ENCODE measurements at places on chromosomes 3 and 15.

- DNase-seq: no peak
Measured at GRCh38 chr15:96869122-96869521, 538.6 kb downstream of the NR2F2 start.

GRCh38 chr3:49511639-49512038 is 41.6 kb downstream of the DAG1 start:
- DNase-seq: no peak

GRCh38 chr3:139227165-139227564 is 116.7 kb upstream of the MRPS22 start:
- DNase-seq: no peak

GRCh38 chr3:139506766-139507165 is 30.4 kb upstream of the RBP2 start:
- no peak for DNase-seq

GRCh38 chr3:114942773-114943172 is 204.3 kb downstream of the ZBTB20 start:
- DNase-seq: no peak

DNA sequence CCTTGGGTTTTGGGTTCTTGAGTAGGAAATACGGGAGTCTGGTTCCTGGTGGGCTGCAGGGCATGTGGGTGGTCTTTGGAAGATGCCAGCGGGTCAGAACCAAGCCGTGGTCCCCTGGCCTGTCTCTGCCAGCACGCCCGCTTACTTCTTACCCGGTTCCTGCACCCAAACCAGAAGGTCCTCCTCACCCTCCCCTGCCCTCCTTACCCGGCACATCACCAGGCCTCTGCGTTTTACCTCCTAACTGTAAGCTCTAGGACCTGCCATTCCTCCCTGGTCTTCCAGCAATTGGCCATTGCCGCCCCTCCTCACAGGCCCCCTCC is 184.0 kb downstream of the FEZF2 start:
- DNase-seq: no peak

DNA sequence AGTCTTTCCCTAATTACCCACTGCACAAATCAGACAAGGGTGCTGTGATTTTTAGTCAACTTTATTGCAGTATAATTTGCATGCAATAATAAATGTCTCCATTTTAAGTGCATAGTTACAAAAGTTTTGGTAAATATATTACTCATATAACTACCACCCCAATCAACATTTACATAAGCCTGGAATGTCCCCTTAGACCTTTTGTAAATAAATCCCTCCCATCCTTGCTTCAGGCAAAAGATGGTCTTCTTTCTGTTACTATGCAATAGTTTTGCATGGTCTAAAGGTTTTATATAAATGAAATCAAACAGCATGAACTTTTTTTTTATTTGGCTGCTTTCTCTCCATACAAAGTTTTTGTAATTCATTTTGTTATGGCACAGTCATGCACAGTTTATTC is 235.4 kb downstream of the PYDC2 start:
- DNase-seq: no peak

DNA sequence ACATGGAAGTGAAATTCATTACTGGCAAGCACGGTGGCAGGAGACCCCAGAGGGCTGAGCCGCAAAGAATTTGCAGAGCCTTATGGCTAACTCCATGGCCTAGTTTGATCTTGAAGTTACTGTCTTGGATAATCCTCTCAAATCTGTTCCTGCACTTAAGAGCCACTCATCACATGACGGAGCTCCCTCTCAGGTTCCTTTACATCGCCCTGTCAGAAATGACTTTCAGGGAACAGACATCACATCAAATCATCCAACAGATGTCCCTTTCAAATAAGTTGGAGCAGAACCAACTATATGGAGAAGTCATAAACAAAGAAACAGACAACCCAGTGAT is 328.8 kb upstream of the THBS1 start:
- no peak for DNase-seq

- no peak for DNase-seq
Measured at GRCh38 chr15:91946075-91946474, 92.6 kb downstream of the SLCO3A1 start.

GRCh38 chr3:27589795-27590194 is 105.6 kb upstream of the SLC4A7 start:
- no peak for DNase-seq

- DNase-seq: no peak
Measured at GRCh38 chr15:69434238-69434637, 18.4 kb upstream of the RPLP1 start.

All from activated CD4-positive, alpha-beta T cell treated with anti-CD3 and anti-CD28 coated beads, Interleukin-2, amount 50 U/mL, for 4 hours (primary cell).